Activated CD4-positive, alpha-beta T cell treated with anti-CD3 and anti-CD28 coated beads, Interleukin-2, Interleukin-6, amounts not matched to agents 100 ng/mL and 50 ng/mL, durations not matched to agents 16 hours and 8 hours (primary cell): ENCODE measurements at places on chromosomes 5 and 9.

DNA sequence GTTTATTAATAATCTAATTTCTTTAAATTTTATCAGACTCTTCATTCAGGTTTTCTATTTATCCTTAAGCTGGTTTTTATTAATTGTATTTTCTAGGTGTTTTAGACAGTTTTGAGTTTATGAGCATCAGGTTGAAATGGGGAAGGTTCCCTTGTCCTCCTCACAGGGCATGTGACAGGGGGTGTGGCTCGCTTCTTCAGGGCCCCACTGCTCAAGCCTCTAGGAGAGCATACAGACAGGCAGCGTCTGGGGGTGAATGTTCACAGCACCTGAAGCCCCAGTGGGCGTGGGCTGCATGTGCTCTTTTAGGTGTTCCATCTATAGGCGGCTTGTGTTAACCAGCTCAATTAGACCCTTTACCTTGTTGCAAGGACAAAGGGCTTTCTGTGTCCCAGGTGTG is 78.2 kb upstream of the RUFY1 start:
- DNase-seq = no peak

GRCh38 chr5:177098470-177099141 is 11.9 kb downstream of the FGFR4 start:
- DNase-seq = no peak

DNA sequence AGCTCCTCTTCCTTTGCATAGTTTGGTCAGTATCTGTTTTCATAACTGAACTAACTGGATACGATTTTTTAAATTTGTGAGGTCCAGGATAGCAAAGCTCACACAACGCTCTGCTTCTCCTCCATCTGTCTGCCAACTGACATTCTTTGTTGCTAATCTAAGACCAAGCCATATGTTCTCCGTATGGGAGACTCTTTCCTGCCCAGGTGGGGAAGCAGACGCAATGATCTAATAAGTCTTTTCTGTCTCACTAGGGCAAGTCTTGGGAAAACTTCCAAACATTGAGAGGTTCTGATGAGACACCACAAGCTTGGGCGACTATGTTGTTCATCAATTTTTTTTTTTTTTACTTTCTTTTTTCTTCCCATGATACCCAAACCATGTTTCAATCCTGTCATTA is 558.5 kb downstream of the EFNA5 start:
- DNase-seq = no peak

GRCh38 chr9:121242959-121243346 is 25.0 kb upstream of the GSN start:
- DNase-seq = no peak

GRCh38 chr9:4654084-4654483 is 8.0 kb upstream of the PLPP6 start:
- DNase-seq = no peak

GRCh38 chr5:39712316-39713249 is 287.8 kb upstream of the DAB2 start:
- no peak for DNase-seq

- no peak for DNase-seq
These were observed 105.9 kb upstream of the DAP start for GRCh38 chr5:10866913-10867312.

DNA sequence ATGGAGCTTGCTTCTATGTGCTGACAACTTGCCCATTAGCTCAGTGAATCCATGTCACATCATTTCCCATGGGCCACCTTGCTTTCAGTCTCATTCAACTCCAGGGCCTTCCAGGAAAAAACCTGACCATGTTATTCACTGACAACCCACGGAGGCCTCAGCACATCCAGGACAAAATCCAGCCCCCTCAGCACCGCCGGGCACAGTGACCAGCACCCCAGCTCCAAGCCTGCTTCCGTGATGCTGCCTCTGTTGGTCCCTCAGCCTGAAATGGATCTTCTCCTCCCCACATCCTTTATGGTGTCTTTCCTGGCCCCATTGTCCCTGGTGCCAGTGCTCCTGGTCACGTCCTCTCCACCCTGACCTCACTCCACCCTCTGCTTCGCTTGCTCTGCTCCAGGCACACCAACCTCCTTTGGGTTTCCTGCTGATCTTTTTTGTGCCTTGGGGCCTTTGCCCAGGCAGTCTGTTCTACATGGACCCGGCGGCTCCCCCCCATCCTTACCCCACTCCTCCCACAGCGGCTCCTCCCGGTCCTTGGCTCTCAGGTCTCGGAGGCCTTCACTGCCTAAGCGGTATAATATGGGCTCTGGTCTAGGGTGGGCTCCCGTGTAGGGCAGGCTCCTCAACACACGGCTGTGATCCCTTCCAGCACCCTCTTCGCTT is 25.0 kb downstream of the ANKS6 start:
- DNase-seq = no peak

GRCh38 chr5:54312499-54312898 is 2.1 kb upstream of the ARL15 start:
- no peak for DNase-seq

DNA sequence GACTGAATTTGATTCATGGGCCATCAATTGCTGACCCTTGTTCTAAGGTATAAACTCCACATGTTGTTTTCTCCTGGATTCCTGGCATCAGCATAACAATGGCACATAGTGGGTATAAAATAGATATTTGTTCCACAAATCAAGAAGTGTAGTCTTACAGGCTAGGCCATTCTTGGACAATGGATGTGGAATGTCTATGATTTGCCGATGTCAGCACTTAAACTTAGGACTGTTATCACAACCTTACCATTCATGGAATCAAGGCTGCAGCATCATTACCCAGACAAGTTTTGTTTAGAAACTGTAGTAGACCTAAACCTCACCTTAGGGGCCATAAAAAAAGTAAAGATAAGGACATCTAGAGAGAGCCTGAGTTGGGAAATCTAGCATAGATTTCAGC is 680.0 kb downstream of the BRINP1 start:
- DNase-seq = no peak

- DNase-seq = no peak
These were observed 91.1 kb upstream of the CACNA1B start for GRCh38 chr9:137786511-137786920.

DNA sequence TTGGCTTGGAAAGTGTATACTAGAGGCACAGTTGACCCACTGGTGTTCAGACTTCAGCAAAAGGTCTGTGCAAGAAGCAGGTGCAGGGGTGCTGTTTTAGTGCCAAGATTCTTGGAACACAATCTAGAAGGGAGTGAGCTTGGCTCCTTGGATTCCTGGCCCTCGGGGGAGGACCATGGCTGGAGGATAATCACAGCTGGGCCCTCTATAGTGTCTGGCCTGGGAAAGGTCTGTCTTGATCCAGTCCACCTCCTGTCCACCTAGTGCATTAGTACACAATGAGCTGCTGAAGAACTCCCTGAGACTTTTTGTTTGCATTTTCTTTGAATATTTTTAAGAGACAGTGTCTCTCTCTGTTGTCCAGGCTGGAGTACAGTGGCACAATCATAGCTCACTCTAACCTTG is 50.4 kb upstream of the PLPP1 start:
- no peak for DNase-seq

- no peak for DNase-seq
These were observed 625.4 kb downstream of the IRX1 start for GRCh38 chr5:4221048-4221447.

GRCh38 chr5:94263068-94263467 is 355.3 kb downstream of the KIAA0825 start:
- DNase-seq = peak; percentile 27

- no peak for DNase-seq
These were observed 6.0 kb upstream of the CCNJL start for GRCh38 chr5:160318409-160318808.

DNA sequence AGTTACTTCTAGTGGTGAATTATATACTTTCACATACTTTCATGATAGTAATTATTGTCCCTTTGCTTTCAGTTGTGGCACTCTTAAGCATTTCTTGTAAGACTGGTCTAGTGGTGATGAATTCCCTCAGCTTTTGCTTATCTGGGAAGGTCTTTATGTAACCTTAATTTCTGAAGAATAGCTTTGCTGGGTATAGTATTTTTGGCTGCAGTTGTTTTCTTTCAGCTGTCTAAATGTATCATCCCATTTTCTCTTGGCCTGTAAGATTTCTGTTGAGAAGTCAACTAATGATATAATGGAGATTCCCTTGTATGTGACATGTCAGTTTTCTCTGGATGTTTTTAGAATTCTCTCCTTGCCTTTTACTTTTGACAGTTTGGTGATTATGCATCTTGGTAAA is 41.0 kb downstream of the TMEM38B start:
- DNase-seq = no peak
